Left cardiac atrium (tissue), 4 donors: ENCODE measurements at places on chromosomes 4 and X.

DNA sequence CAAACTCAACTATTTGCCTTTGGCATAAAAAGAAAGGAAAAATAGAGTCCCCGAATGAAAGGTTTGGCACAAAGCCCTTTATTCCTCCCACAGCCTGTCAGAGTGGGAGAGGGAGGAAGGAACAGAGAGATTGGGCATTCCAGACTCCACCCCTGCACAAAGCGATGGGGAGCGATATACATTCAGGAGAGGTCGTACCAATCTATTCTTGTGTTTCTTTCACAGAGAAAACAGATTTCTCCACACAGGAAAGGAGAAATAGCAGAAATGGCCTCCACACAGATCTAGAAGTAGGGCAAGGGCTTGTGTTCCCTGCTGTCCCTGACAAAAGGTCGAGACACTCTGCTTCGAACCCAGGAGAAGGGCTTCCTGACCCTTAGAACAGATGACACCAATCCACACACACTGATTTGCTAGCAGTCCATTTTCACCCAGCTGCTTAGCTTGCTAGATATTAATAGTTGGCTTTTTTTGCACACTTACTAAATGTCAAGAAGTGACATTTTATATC lies 197.4 kb downstream of the MAML3 start:
- DNase-seq = no peak

DNA sequence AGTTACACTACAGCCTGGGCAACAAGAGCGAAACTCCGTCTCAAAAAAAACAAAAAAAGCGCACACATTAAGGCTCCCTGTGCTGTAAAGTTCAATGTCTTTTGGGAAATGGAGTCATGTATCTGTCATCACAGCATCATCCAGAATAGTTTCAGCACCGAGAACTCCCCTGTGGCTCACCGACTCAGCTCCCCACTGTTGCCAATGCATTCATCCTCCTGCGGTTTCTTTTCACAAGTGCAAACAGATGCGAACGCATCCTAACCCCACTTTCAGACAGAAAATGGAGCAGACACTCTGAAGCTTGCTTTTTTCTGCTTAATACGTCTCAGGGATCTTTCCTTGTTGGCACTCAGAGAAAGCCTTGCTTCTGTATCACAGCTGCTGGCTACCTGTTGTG lies 13.8 kb upstream of the SH3TC1 start:
- no peak for DNase-seq

DNA sequence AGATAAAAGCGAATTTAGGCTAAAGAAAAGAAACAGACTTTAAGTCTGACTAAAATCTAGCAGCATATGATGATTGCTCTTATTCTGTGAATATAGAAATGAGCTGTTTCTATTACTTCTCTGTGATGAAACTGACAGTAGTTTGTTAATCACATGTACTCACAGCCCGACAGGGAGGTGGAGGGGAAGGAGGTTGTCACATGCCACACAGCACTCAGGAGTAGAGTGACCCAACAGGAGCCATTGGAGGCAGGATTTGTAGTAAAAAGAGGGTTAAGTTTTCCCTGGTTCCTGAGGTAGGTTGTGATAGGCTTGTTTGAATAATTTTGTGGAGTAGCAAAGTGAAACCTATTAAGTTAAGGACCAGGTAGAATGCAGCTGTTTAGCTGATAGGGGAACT lies 495.9 kb downstream of the CENPC start:
- no peak for DNase-seq

GRCh38 chr4:83046693-83047473 lies 11.9 kb downstream of the COPS4 start:
- no peak for DNase-seq

- DNase-seq = no peak
Measured at GRCh38 chr4:162115333-162115732, 48.5 kb downstream of the FSTL5 start.

- no peak for DNase-seq
Measured at GRCh38 chrX:69203638-69204037, 38.4 kb upstream of the PJA1 start.

DNA sequence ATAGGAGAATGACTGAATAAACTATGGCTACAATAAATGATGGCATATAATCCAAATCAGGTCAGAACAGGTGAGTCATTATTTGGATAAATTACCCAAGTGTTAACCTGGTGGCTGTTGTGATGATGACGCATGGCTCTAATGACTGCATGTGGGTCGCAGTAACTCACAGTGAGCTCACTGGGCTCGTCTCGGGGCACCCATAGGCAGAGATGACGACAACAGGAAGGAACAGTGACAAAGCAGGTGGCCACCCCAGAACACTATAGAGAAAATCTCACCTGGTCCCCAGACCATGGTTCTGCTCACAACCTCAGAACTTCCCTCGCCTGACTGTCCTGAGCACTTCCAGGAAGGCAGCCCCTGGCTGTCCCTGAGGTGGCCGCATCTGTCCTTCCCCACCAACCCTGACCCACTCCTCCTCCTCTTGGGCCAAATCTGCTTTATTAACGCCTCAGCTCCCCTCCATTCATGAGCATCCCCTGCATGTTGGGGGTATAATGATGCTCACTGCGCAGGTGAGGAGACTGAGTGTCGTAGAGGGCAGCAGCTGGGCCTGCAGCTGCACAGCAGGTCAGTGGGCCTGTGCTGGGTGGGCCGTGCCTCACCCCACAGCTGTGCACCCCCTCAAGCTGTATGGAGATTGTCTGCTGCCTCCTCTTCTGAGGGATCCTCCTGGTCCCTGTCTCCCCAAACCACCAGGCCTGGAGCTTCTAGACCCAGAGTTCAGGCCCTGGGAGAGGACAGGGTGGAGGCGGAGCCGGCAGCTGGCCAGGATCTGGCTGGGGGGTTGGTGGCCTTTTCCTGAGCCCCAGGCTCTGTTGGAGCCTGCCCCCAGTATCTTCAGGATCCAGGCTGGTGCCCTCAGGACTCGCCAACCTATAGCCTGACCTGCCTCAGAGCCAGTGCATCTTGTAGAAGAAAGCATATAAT lies 30.9 kb upstream of the FAM156A start:
- no peak for DNase-seq

- no peak for DNase-seq
Measured at GRCh38 chr4:3469386-3470243, 6.5 kb downstream of the DOK7 start.

GRCh38 chr4:33974270-33974669 lies 2270.0 kb downstream of the ARAP2 start:
- no peak for DNase-seq

DNA sequence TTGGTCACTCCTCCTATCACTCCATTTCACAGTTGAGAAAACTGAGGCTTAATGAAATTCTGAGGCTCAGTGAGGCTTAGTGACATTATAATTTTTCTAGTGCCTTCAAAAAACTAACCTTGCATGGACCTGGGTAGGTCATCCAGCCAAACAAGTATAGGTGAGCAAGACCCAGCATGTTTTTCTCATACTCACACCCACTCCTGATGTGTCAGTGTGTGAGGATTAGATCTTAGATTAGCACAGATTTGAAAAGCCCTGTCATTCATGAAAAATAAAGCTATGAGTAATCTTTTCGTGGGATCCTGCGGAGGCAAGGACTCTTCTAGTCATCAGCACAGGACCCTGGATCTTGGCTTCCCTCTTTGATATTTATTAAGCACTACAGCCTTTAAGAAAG lies 146.7 kb downstream of the CHIC2 start:
- DNase-seq = no peak

- no peak for DNase-seq
Measured at GRCh38 chr4:115780268-115780667, 666.8 kb upstream of the NDST4 start.

DNA sequence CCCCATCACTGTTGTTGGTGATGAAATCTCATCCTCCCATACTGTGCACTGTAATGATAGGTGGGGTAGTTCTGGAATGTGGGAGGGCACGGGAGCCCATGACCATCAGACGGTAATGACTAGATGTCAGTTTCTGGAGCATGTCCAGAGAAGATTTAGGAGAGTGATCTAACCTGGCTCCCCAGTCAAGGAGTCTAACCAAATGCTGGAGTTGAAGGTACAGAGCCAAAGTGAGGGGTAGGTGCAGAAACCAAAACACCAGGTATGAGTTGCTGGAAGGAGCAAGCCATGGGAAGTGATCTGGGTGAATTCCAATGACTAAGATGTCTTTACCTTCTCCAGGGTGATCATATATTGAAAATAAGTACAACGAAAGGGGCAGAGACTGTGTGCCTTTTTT lies 296.9 kb downstream of the INPP4B start:
- DNase-seq = no peak

GRCh38 chr4:60619531-60620305 lies 580.4 kb upstream of the ADGRL3 start:
- no peak for DNase-seq

- DNase-seq = no peak
Measured at GRCh38 chr4:128879283-128879682, 69.8 kb downstream of the JADE1 start.

DNA sequence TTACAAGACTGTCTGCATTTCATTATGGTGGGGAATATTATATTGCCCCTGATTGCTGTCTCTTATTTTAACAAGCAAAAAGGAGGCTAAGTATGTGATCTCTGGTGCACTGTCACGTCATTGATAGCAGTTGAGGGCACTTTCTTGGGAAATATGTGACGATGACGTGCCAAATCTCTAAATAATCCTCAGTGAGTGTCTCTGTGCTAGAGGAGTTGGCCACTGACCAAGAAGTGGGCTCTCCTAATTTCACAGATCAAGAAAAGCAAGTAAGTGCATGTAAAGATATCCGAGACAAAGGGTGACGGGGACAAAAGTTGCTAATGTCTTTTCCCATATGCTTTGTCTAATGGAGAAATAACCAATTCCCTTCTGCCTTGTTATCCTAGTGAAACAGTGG lies 487.4 kb upstream of the TENM3 start:
- DNase-seq = no peak

DNA sequence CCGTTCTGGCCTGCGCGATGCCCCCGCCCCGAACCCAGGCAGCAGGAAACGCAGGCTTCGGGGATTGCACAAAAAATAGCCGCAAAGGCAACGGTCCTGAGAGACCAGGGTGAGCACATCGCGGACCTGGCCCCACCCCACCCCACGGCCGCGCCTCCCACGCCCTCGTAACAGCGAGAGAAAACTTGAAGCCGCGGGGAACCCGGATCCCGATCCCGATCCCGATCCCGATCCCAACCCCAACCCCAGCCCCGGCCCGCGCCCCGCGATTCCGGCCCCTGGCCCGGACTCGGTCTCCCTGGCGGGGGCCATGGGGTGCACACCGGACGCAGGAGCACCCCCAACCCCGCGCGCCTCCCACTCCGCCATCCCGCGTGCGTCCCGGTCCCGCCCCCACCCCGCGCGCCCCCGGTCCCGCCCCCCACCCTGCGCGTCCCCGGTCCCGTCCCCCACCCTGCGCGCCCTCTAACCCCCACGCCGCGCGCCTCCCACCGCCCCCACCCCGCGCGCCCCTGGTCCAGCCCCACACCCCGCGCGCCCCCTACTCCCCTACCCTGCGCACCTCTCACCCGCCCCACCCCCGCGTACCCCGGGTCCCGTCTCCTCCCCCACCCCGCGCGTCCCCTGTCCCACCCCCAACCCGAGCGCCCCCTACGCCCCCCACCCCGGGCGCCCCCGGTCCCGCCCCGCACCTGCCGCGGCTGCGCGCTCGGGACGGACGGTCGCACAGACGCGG lies 29.0 kb downstream of the NOP14 start:
- peak; percentile 77 for DNase-seq

GRCh38 chr4:8548731-8549351 lies 31.4 kb upstream of the GPR78 start:
- DNase-seq = no peak

DNA sequence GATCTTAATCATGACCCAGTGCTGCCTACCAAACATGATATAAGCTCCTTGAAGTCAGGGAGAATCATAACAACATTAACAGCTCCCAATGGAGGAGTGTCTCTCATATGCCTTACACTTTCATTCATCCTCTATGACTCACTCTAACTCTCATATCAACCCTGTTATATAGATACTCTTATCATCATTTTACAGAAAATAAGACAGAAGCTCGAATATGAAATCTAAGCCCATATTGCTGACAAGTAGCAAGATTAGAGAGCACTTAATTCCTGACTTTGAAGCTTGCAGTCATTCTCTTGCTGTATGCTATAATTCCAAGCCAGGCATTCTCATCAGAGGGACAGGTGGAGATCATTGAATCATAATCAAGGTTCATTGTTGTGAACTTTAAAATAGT lies 476.7 kb upstream of the ATOH1 start:
- DNase-seq = no peak

DNA sequence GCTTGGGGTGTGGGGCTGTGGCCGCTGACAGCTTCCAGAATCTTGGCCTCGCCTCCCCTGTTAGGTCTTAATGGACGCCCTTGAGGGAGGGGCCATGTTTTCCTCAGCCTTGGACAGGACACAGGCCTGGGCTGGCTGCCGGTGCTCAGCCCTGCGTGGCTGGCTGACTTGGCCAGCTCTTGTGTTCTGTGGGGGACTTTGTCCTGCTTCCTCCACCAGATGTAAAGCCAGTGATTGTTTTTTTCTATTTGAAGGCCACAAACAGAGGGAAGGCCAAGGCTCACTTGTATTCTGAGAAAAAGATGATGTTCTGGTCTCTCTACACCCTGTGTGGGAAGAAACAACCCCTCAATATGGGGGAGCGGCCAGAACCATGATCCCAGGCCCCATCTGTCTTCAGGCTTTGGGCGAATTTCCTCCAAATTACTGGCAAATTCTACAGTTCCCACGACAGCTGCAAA lies 71.3 kb downstream of the HTRA3 start:
- DNase-seq = peak; percentile 85

GRCh38 chr4:84582988-84583875 lies at the start of gene CDS1:
Gene CDS1 (plus strand): TSS chr4:84583127. CDS start chr4:84583402, 275 bp downstream.
- peak; percentile 24 for DNase-seq

- no peak for DNase-seq
Measured at GRCh38 chrX:78708262-78708661, 39.3 kb upstream of the LPAR4 start.

- DNase-seq = no peak
Measured at GRCh38 chr4:20832826-20833225, 132.6 kb downstream of the PACRGL start.

DNA sequence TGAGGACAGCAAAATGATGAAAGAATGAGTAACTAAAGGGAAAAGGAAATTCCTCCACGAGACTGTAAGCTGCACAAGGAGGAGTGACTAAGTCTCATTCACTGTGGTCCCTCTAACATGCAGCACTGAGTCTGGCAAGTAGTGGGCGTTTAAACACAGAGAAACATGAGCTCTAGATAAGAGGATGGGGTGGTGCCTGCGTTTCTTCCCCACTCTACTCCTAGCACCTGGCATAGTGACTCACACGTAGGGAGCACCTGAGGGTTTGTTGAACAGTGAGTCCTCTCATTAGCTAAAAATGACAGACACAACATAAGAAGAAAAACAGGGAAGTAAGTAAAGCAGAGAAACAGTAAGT lies 105.8 kb upstream of the CBR4 start:
- DNase-seq = no peak

- no peak for DNase-seq
Measured at GRCh38 chr4:38917481-38918025, 49.9 kb downstream of the FAM114A1 start.

GRCh38 chrX:11941571-11941970 lies 183.5 kb downstream of the MSL3 start:
- DNase-seq = no peak

DNA sequence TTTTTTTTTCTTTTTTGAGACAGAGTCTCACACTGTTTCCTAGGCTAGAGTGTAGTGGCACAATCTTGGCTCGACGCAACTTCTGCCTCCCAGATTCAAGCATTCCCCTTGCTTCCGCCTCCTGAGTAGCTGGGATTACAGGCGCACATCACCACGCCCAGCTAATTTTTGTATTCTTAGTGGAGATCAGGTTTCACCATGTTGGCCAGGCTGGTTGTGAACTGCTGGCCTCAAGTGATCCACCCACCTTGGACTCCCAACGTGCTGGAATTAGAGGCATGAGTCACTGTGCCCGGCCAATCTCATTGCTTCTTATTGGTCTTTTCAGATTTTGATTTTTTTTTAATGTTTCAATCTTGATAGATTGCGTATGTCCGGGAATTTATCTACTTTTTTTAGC lies 124.4 kb downstream of the NBDY start:
- DNase-seq = no peak
